ENCODE measurements at places on chromosomes 11 and 22. TPM values are rescaled to one million over a fixed set of nuclear protein-coding genes. Genes with fewer than 3 reads are reported as not detected.

The THOC5 gene
- 62.6 TPM for total RNA-seq

The EMID1 gene
- total RNA-seq = not detected

The FBXO3 gene
- 16.7 TPM for total RNA-seq

The CARD16 gene
- 8.0 TPM for total RNA-seq

The OR8A1 gene
- not detected for total RNA-seq

The ATG2A gene
- total RNA-seq = 27.0 TPM

The OR2AT4 gene
- total RNA-seq = not detected

The CDC45 gene
- total RNA-seq = 99.0 TPM

The SLC37A2 gene
- 1.5 TPM for total RNA-seq

The KDELR3 gene
- total RNA-seq = 0.13 TPM

The ART1 gene
- not detected for total RNA-seq

The OR51I1 gene
- total RNA-seq = not detected

The MED19 gene
- 18.4 TPM for total RNA-seq

The PATE2 gene
- not detected for total RNA-seq

The ENTHD1 gene
- total RNA-seq = 0.16 TPM

The MUS81 gene
- total RNA-seq = 84.7 TPM

The SOX6 gene
- total RNA-seq = not detected

All from CD8-positive, alpha-beta memory T cell (primary cell).